ENCODE measurements at places on chromosomes 16 and 17.

DNA sequence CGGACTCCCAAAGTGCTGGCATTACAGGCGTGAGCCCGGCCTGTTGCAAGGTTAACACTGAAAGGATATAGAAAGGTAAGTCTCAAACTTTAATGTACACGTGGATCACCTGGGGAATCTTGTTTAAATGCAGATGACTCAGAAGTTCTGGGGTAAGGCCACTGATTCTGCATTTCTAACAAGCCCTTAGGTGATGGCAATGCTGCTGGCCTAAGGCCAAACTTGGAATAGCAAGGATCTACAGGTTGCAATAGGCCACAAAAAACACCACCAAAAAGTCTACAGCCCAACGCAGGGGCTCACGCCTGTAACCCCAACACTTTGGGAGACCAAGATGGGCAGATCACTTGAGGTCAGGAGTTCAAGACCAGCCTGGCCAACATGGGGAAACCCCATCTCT lies 4.2 kb downstream of the CMTM4 start:
- DNase-seq = no peak

- DNase-seq = no peak
Measured at GRCh38 chr17:18008496-18009268, 30.3 kb downstream of the ATPAF2 start.

DNA sequence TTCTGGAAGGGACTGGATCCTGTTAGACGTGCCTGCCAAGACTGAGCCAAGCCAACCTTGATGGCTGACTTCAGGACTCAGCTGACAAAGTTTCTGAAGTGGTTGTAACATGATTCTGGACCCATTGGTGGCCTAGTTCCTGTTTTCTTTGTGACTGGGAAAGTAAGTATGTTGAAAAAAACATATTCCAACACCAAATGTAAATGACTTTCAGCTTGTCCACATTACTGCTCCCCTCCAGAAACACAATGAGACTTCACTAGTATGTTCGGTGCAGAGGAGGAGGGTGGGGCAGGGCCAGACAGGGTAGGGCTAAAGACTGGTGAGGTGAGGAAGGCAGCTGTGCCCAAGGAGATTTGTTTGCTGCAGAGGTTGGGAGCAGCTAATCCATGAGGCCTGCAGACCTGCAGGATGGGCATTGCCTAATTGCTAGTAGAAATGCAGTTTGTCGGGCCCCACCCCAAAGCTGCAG lies 26.4 kb downstream of the NMT1 start:
- no peak for DNase-seq

GRCh38 chr16:58638148-58639036 lies 8.8 kb upstream of the CNOT1 start:
- DNase-seq = no peak

GRCh38 chr16:69348222-69348621 lies 3.4 kb downstream of the TMED6 start:
- no peak for DNase-seq

DNA sequence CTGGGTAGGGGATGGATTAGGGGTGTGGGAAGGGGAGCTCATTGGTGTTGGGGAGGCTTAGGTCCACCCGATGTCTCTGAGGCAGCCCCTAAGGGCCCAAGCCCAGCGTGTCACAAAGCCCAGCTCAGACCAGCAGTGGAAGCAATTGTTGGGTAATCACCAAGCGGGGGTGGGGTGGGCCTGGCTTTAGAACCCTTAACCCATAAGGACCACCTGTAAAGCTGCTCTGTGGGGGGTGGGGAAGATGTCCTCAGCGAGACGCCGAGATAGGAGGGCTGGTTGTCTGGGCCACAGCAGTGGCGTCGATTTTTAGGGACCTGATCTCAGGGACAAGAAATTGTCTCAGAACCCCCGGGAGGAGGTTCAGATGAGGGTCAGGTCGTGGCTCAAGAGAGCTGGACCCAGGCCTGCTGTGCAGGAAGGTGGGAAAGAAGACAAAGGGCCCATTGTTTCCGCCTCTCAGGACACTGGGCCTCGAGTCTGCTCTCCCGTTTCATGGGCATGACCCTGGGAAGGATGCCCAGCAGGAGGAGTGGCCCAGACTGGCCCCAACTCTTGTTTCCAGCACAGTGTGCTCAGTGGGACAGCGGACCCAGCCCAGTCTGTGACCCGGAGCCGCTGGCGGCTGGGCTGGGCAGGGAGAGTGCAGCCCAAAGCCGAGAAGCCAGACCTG lies 15.9 kb downstream of the ST6GALNAC2 start:
- DNase-seq = no peak

GRCh38 chr16:81313701-81314602 lies 810 bp upstream of the GAN start:
- DNase-seq = no peak

GRCh38 chr16:74113545-74113944 lies 183.1 kb upstream of the PSMD7 start:
- DNase-seq = no peak

DNA sequence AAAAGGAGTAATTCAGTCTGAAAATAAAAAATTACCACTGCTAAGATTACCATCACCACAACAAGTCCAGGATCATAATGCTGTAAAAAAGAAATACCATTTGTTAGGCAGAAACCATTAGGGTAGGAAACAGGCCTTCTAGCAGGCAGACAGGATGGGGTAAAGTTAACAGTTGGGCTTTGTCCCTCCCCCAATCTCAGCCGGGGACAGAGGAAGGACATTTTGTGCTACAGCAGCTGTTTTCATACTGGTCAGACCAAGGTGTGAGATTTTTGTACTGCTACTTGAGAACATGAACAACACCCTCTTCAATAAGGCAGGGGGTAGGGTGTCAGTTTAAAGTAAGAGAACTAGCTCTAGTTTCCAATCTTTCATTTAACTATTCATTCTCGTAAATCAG lies 49.2 kb upstream of the ITGA2B start:
- DNase-seq = peak; percentile 64

DNA sequence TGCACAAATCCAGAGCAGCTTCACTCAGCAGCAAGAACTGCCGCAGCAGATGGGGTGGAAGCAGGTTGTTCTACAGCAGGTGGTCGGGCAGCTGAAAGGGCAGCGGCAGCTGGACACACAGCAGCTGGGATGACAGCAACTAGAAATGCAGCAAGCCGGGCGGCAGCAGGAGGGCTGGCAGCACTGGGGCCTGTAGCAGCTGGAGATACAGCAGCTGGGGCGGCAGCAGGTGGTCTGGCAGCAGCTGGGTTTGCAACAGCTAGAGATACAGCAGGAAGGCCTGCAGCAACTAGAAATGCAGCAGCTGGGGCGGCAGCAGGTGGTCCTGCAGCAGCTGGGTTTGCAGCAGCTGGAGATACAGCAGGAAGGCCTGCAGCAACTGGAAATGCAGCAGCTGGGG lies 460 bp downstream of the KRTAP4-3 start:
- DNase-seq = no peak

DNA sequence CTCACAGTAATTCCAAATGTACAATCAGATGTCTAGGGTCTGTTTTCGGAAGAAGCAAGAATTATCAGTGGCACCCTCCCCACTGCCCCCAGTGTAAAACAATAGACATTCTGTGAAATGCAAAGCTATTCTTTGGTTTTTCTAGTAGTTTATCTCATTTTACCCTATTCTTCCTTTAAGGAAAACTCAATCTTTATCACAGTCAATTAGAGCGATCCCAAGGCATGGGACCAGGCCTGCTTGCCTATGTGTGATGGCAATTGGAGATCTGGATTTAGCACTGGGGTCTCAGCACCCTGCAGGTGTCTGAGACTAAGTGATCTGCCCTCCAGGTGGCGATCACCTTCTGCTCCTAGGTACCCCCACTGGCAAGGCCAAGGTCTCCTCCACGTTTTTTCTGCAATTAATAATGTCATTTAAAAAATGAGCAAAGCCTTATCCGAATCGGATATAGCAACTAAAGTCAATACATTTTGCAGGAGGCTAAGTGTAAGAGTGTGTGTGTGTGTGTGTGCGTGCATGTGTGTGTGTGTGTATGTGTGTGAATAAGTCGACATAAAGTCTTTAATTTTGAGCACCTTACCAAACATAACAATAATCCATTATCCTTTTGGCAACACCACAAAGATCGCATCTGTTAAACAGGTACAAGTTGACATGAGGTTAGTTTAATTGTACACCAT lies 59.7 kb downstream of the HLF start:
- no peak for DNase-seq

All from MM.1S (cell line).